ENCODE measurements at places on chromosomes 7 and 10.

GRCh38 chr10:28939281-28940157 lies 262.2 kb downstream of the BAMBI start:
- no peak for DNase-seq

DNA sequence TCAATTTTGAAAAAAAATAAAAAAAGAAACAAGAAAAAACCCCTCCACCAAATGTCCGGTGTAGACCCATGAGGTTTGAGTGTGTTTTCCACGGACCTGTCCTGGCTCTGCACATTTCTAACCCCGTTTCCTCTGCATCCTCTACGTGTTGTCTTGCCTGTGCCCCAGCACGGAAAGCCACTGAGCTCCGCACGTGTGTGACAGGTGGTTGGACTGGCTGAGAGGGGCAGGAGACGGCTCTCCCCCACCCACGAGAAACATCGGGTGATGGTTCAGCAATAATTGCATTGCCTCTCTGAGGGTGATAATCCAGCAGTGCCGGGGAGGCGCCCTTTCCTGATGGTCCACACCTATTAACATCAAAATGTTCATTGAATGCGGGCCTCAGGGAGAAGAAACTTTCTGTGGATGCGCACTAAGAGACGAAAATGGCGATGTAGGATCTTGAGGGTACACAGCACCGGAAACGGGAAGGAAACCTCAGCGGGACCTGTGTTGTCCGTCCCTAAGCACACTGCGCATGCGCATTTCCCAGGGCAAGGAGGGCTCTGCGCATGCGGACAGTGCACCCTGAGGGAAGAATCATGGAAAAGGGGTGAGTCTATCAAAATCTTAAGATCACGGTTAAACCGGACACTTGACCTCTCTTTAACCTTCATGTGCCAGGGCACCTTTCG lies 470.1 kb upstream of the ADARB2 start:
- no peak for DNase-seq

- no peak for DNase-seq
Measured at GRCh38 chr10:110265573-110266193, 39.0 kb downstream of the SMNDC1 start.

GRCh38 chr10:62853710-62854109 lies 37.5 kb upstream of the EGR2 start:
- DNase-seq, result peak; percentile 76

DNA sequence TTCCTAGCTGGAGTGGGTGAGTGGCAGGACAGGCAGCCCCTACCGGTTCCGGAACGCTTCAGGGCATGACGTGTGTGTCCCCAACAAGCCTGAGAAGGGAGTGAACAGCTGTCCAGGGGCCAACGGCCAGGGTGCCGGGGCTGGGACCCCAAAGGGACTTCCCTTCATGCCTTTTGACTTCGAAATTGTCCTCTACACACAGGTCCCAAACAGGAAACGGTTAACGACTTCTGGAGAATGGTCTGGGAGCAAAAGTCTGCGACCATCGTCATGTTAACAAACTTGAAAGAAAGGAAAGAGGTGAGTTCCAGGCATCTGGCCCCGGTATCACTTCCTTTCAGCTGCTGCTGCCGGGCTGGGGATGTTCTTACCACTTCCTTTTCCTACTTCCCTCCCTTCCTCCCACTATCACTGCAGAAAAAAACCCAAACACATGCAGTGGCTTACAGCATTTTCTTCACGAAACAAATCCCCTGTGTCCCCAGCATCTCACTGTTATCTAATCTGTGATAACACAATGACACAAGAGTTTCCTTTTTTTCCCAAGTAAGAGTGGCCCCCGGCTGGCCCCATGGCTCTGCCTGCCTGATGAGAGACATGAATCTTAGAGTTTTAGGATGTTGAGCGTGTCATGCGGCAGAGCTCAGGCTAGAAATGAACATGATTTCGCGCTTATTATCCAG lies 63.2 kb downstream of the MKI67 start:
- peak; percentile 78 for DNase-seq

GRCh38 chr10:69662173-69662877 lies 32.3 kb downstream of the FAM241B start:
- DNase-seq, result no peak

- DNase-seq, result no peak
Measured at GRCh38 chr10:37496061-37496460, 361.3 kb downstream of the ZNF248 start.

- no peak for DNase-seq
Measured at GRCh38 chr7:6338551-6339274, 66.3 kb upstream of the CYTH3 start.

- DNase-seq, result peak; percentile 94
Measured at GRCh38 chr7:151013733-151014497, 10.4 kb downstream of the ATG9B start.

- no peak for DNase-seq
Measured at GRCh38 chr10:26389533-26389932, 48.6 kb upstream of the APBB1IP start.

DNA sequence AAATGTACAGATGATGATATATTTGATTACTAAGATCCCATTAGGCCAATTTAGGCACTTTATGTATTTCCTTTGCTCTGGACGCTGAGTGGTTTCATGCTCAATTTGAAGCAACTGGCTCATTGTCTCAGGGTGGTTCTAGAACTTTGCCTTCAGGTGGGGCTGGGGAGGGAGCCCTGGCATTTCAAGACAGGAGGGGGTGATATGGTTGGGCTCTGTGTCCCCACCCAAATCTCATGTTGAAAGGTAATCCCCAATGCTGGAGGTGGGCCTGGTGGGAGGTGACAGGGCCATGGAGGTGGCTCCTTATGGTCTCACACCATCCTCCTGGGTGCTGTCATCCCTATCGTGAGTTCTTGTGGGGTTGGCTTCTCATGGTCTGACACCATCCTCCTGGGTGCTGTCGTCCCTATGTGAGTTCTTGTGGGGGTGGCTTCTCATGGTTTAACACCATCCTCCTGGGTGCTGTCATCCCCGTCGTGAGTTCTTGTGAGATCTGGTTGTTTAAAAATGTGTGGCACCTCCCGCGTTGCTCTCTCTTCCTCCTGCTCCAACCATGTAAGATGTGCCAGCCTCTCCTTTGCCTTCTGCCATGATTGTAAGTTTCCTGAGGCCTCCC lies 151.5 kb upstream of the KLF6 start:
- DNase-seq, result no peak

- DNase-seq, result no peak
Measured at GRCh38 chr7:73971704-73972341, 56.1 kb upstream of the ELN start.

GRCh38 chr10:62071846-62072281 lies 170.4 kb downstream of the ARID5B start:
- peak; percentile 44 for DNase-seq

- no peak for DNase-seq
Measured at GRCh38 chr7:23098460-23098859, 7.1 kb upstream of the KLHL7 start.

GRCh38 chr10:104387130-104387888 lies 33.7 kb downstream of the CFAP58 start:
- DNase-seq, result no peak

DNA sequence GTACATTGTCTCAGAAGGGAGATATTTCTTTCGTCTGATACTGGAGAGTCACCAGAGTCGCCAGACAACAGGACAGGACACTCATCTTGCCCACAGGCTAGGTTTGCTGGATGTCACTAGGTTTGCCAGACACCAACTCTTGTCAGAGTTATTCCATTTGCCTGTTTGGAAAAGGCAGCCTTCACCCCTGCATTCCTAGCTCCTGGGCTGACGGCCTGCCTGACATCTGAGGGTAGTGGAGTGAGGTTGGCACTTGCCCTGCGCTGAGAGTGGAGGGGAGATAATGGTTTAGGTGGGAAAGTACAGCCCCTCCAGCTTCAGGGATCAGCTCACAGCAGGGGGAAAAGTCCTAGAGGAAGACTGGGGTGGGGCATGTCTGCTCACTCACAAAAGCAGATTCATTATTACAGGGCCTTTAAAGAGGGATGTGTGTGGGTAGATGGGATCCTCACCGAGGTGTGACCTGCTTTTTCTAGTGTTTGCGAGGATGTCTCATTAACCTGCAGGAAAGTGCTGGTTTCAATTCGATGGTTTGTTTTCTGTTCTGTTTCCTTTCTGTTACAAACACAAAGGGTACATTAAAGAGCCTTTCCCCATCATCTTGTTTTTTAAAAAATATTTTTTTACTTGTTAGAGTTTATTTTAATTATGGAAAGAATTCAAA lies 79.3 kb upstream of the TNS3 start:
- DNase-seq, result no peak

GRCh38 chr7:157475601-157476000 lies 138.8 kb downstream of the DNAJB6 start:
- no peak for DNase-seq

GRCh38 chr7:115827305-115828045 lies 203.1 kb downstream of the TFEC start:
- no peak for DNase-seq

GRCh38 chr7:121446526-121446925 lies 50.4 kb upstream of the FAM3C start:
- DNase-seq, result no peak

DNA sequence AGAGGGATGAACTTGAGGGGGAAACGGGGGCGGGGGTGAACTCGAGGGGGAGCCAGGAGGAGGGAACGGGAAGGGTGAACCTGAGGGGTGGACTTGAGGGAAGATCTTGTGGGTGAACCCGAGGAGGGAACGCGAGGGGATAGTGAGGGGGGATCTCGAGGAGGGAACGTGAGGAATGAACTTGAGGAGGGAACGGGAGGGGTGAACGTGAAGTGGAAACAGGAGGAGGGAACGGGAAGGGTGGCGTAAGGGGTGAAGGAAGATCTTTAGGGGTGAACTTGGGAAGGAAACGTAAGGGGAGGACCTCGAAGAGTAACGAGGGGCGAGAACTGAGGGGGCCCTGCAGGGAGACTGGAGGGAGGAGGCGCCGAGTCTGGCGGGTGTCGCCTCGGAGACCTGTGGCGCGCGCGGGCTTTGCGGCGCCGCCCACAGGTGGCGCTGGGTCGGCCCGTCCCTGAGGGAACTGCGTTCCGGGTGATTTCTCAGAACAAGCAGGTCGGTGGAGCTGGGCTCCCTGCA lies 651 bp downstream of the MYO3A start:
- DNase-seq, result peak; percentile 11

DNA sequence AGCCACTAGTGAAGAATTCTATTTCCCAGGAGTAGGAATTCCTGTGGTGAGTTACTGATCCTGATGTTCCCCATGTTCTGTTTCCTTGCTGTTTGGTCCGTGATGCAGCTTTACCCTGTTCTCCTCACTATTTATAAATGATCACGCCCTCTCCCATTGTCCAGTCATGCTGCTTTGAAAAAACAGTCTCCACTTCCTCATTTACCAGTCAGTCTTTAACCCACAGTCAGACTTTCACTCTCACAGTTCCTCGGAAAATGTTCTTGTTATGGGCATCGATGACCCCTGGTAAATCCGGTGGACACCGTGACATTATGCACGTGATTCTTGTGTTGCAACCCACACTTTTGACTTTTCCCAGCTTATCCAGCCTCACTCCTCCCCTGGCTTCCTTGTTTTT lies 14.4 kb downstream of the SCIN start:
- no peak for DNase-seq
